Left colon (tissue), 2 donors: ENCODE measurements at places on chromosomes 13 and 19. TPM values are rescaled to one million over a fixed set of nuclear protein-coding genes. Genes with fewer than 3 reads are reported as not detected.

DNA sequence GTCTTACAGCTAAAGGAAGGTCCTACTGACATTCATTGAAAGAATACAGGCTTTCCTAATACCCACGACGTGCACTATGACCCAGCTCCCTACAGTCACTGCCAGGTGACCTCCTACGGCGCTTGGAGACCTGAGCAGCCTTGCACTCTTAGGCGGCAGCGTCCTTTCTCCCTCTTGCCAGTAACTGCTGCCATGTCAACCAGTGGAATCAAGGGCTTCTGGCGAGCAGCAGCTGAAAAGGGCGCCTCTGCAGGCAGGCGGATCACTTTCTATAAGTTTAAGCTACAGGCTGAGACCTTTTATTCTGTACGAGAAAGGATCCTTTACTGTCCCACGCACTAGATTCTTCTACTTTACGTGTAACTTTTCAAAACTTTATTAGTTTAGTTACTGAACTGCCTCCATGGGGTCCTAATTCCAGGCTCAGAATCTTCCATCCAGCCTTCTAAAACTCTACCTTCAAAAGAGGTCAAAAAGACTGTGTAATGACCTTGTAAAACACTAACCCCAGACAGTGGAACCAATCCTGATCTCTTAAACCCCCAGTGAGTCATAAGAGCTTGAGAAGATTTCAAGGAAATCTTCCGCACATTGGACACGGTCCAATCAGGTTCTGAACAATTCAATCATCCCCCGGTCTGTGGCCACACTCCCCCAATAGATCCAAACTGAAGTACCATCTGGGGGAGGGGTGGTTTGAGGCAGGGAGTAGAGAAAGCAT lies 1.9 kb downstream of the KCTD12 start:
- DNase-seq: peak; percentile 71

IGSF23 gene
- not detected for total RNA-seq

DNA sequence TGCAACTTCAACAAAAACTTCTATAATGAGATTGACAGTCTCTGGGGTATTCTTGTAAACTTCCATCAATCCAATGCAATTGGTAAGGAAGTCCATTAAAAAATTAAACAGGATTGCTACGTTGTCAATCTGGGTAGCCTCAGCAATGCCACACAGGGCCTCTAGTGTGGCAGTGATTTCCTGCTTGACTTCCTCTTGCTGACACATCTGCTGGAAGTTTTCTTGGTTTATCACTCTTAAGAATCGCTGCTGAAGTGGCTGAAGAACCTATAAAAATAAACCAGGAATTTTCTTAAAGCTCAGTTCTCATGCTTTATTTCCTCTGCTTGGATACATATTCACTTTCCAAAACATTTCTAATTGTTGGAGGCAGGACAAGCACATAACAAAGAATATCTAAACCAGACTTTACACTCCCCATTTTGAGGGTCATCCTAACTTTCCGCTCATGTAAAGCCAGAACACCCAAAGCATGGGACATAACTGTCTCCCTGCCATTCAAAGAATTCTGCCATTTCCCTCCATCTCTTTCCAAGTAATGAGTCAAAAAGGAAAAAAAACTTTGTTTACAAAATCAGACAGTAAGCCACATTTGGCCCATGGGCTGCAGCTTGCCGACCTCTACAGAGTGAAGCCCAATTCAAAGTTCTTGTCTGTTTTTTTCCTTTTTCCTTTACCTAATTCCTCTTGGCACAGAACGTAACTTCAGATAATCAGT lies 23.2 kb upstream of the EEF1AKMT1 start:
- DNase-seq: no peak

- no peak for DNase-seq
Measured at GRCh38 chr13:71831716-71832115, 35.3 kb downstream of the DACH1 start.

RASAL3 gene
- total RNA-seq: 4.4 TPM

MISP3 gene
- total RNA-seq: 32.9 TPM

DNA sequence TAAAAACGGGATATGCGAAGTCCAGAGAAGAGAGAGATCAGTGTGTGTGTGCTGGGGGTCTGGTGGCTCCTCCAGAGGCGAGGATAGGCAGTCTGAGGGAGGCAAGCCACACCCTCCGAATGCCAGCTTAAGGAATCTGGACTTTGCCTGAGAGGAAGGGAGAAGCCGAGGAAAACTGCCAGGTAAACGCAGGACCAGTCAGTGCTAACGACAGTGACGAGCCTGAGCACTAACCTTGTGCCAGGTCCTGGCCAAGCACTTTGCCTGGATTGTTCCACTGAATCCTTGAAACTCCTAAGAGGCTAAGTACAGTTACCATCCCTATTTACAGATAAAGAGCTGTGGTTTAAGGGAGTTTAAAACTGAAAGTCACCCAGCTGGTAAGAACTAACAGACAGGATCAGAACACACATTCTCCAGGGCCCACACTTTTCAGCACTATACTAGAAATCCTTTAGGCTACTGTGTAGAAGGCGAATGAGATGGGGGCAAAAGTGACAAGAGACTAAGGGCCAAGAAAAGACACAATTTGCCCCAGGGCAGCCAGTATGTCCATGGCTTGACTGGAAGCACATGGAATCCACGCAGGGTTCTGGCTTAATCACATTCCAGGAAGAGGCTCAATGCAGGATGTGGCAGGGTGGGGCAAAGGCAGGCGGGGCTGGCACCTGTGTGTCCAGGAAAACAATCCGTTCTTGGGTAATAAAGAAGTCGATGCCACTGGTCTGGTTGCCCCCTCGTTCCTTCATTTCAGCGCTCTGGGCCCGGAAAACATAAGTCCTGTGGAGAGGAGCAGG lies 15.1 kb downstream of the SMG9 start:
- peak; percentile 80 for DNase-seq

GRCh38 chr19:4639531-4640246 lies 373 bp downstream of the TNFAIP8L1 start:
- DNase-seq: peak; percentile 54

GRCh38 chr19:33394006-33394722 lies 20.7 kb downstream of the CEBPG start:
- DNase-seq: no peak

DNA sequence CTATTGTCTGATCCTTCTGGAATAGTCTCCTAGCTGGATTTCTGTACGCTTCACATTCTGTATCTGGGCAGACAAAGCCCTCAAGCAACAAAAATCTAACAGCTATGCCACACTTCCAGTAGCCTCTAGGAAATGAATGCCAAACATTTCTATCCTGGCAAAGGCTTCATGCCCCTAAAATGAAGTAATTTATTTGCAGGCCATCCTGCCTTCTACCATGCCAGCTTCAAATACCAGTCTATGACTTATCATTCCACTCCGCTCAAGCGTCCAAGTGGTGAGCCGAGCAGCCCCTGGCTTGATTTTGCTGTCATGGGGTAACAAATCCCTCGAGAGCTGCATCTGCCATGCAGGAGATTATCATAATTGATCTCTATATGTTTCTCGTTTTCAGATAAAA lies 86.9 kb downstream of the LHFPL6 start:
- no peak for DNase-seq

DNA sequence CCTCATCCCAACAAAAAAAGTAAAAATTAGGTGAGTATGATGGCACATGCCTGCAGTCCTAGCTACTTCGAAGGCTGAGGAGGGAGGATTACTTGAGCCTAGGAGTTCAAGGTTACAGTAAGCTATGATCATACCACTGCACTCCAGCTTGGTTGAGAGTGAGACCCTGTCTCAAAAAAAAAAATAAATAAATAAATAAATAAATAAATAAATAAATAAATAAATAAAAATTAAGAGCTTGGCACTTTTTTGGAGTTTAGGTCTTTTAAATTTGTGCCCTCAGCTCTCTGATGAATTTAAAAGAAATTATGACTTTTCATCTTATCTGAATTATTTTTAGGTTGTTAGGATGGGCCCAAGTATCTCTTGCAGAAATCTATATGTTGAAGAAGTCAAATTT lies 8.9 kb downstream of the ZNF420 start:
- no peak for DNase-seq

GRCh38 chr13:35573639-35574038 lies 97.2 kb upstream of the MAB21L1 start:
- no peak for DNase-seq

DNA sequence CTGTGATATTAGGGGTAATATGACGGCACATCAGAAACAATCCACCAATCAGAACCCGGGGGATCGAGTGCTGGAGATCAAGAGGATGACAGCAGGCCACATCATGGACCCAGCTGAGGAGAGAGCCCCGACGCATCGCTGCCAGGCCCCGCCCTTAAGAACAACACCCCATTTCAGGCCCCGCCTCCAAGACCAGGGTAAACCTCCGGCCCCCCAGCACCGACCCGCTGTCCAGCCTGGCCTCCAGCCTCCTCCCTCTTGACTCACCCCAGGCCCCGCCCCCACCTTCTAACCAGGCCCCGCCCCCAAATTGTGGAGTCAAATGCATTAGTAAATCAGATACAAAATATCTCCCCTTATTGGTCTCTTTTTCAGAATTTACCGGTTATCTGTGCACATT lies 4.7 kb upstream of the ZNF611 start:
- no peak for DNase-seq
